ENCODE measurements at places on chromosomes 4 and X. TPM values are rescaled to one million over a fixed set of nuclear protein-coding genes. Genes with fewer than 3 reads are reported as not detected.

TEX13D gene
- under 0.01 TPM for total RNA-seq

FAAH2 gene
- total RNA-seq, result 3.7 TPM

FHDC1 gene
- total RNA-seq, result 7.9 TPM

VSIG1 gene
- total RNA-seq, result 0.74 TPM

CLDN22 gene
- total RNA-seq, result not detected

PDE5A gene
- total RNA-seq, result 14.8 TPM

XPNPEP2 gene
- total RNA-seq, result under 0.01 TPM

HS3ST1 gene
- total RNA-seq, result 4.4 TPM

ZNF711 gene
- 103 TPM for total RNA-seq

WDFY3 gene
- total RNA-seq, result 173 TPM

GATA1 gene
- not detected for total RNA-seq

HMX1 gene
- 0.74 TPM for total RNA-seq

POLR2B gene
- 179 TPM for total RNA-seq

GC gene
- not detected for total RNA-seq

VCX3A gene
- not detected for total RNA-seq

SCRG1 gene
- 3.0 TPM for total RNA-seq

FDCSP gene
- not detected for total RNA-seq

PPP1R2C gene
- total RNA-seq, result not detected

KIT gene
- total RNA-seq, result 75.5 TPM

PWWP3B gene
- total RNA-seq, result 0.74 TPM

All from temporal lobe (tissue), 4 donors.